ENCODE measurements at places on chromosomes 13 and 19.
A peak's percentile ranks its signal among the peaks of the same experiment; 100 is the strongest.

DNA sequence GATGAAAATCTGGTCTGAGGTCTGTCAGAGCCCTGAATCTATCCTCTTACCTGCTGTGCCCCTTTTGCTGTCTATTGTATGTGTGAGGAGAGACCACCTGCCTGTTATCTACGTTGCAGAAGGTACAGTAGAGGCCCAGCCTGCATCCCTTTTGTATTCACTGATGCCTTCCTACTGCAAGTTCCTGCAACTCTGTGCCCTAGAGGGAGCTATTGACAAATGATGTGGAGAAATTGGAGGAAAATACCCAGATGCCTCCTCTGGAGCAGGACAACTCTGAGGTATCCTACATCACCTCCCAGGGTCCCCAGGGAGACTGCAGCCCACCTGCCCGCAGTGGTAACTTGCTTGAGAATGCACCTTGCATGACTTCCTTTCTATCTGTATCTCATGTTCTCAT lies 33.7 kb downstream of the SIAH3 start:
- no peak for DNase-seq

GRCh38 chr19:30116984-30117555 lies 175.0 kb downstream of the URI1 start:
- DNase-seq, result no peak

GRCh38 chr13:49314344-49314882 lies 66.7 kb downstream of the CDADC1 start:
- no peak for DNase-seq

DNA sequence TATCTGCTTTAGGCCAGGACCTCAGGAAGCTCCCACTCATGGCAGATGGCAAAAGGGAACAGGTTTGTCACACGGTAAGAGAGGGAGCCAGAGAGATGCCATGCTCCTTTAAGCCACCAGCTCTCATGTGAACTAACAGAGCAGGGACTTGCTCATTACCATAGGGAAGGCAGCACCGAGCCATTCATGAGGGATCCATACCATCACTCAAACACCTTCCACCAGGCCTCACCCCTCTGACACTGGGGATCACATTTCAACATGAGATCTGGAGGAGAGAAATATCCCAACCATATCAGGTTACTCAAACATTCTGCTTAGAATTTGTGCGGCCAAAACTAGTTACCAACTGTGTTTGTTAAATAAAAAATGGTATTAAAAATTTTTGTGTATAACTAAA lies 427.0 kb downstream of the UQCRFS1 start:
- no peak for DNase-seq

GRCh38 chr13:76293751-76294150 lies 592.5 kb downstream of the KCTD12 start:
- no peak for DNase-seq

- DNase-seq, result no peak
Measured at GRCh38 chr19:6272411-6272791, 7.4 kb downstream of the MLLT1 start.

DNA sequence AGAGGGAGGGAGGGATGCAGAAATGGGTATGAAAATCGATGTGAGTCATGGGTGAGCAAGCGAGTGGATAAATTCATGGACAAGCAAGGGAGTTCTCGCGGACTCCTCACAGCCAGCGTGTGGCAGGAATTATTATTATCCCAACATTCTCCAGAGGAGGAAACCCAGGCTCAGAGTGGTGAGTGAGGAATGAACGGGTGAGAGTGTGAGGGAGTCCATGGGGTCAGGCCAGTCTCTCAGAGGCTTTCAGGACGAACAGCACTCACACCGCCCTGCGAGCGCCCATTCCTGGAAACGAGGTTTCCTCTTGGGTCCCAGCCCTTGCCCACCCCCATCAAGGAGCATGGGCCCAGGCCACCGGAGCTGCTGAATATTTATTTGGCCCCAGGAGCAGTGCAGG lies 6.3 kb upstream of the DNAAF3 start:
- no peak for DNase-seq

DNA sequence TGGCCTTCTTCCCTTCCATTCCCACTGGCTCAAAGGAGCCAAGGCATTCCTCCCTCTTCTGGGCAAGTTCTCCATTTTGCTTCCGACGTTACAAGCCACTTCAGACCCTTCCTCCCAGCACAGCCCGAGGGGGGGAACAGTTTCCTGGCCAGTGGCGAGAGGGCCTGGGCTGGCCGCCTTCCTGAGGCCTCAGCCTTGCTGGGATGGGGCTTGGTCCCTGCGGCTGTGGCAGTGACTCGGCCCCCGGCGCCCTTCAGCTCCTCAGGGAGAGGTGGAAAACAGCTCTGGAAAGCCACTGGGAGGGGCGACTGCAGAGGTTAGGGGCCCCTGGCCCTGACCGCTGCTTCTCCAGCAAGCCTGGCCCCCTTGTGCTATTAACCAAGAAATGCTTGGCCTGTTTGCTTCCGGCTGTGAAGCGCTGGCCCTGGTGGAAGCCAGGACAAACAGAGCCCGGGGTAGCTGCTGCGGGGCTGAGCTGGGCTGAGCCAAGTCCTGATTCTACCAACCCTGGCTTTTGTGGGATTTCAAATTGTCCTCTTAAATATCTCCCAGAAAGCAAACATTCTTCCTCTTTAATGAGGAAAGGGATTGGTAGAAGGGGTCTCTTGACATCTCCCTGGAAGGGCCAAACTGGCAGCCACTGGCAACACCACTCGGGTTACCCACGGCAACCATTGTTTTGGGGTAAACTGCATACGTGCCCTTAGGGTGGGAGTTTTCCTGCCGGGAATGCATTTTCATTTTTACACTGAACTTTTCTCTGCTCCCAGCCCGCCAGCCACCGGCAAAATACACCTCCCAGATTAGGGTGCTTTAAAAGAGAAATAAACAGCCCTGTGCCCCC lies 38.7 kb downstream of the C13orf46 start:
- no peak for DNase-seq

DNA sequence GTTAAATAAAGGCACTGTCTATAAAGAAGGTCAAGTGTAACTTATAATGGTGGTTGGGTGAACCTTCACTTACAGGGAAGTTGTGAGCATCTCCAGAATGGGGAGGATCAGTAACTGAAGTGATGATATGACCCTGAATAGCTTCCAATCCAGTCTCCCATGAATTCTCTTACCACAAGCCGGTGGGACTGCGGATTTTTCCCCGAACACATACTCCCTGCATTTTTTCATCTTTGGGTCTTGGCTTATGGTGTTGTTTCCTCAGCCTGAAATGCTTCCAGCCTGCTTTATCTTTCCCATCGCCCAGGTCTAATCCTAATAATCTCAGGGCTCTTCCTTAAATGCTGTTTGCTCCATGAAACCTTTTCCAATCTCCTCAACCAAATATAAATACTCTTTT lies 2.0 kb upstream of the CSNK1A1L start:
- DNase-seq, result no peak

DNA sequence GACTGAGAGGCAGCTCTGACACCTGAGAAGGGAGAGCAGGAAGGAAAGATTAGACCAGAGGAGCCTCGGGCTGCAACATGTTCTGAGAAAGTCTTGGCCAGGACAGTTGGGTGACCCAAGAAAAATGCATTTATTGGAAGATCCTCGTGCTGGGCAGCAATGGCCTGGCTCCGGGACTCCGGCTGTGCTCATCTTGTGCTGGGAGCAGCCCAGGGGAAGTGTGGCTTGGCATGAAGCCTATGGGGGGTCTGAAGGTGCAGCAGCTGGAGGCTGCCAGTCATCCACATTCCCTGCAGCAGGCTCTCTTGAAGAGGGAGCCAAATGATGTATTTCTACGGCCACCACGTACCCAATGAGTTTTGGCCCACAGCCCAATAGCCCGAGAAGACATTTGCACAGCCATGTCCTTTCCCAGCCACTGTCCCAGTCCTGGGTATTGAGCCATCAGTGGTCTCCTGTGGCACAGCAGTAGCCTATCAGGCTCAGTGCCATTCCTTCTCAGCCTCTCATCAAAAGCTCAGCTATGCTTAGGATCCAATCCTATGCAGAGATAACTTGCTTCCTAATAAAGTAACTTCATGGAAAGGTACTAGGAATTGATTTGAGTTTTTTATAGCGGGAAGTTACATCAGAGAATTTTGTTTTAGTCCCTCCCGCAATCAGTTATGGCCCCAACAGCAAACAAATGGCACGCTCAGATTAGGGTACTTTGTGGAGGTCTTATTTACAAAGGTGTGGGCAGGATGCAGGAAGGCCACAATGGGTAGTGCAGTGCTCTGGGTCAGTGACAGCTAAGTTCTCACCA lies 76.0 kb upstream of the MEDAG start:
- DNase-seq, result no peak

GRCh38 chr19:2668175-2668763 lies 34.2 kb downstream of the GNG7 start:
- no peak for DNase-seq

DNA sequence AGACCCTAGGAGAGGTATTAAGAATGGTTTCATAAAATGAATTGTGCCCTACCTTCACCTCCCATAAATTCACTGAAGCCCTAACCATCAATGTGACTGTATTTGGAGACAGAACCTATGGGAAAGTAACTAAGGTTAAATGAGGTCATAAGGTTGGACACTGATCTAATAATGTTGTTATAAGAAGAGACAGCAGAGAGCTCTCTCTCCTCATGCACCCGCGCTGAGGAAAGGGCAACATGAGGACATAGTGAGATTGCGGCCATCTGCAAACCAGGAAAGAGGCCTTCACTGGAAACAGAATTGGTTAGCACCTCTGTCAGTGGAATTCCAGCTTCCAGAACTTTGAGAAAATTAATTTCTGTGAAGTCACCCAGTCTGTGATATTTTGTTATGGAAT lies 1396.1 kb upstream of the MIR17HG start:
- no peak for DNase-seq

- no peak for DNase-seq
Measured at GRCh38 chr13:76993021-76993420, 1.1 kb downstream of the CLN5 start.

DNA sequence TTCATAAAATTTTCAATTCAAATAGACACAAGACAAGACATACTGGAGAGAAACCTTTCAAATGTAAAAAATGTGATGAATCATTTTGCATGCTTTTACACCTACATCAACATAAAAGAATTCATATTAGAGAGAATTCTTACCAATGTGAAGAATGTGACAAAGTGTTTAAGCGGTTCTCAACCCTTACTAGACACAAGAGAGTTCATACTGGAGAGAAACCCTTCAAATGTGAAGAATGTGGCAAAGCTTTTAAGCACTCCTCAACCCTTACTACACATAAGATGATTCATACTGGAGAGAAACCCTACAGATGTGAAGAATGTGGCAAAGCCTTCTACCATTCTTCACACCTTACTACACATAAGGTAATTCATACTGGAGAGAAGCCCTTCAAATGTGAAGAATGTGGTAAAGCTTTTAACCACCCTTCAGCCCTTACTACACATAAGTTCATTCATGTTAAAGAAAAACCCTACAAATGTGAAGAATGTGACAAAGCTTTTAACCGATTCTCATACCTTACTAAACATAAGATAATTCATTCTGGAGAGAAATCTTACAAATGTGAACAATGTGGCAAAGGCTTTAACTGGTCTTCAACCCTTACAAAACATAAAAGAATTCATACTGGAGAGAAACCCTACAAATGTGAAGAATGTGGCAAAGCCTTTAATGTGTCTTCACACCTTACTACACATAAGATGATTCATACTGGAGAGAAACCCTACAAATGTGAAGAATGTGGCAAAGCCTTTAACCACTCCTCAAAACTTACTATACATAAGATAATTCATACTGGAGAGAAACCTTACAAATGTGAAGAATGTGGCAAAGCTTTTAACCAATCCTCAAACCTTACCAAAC lies 24.6 kb upstream of the ZNF431 start:
- DNase-seq, result no peak

DNA sequence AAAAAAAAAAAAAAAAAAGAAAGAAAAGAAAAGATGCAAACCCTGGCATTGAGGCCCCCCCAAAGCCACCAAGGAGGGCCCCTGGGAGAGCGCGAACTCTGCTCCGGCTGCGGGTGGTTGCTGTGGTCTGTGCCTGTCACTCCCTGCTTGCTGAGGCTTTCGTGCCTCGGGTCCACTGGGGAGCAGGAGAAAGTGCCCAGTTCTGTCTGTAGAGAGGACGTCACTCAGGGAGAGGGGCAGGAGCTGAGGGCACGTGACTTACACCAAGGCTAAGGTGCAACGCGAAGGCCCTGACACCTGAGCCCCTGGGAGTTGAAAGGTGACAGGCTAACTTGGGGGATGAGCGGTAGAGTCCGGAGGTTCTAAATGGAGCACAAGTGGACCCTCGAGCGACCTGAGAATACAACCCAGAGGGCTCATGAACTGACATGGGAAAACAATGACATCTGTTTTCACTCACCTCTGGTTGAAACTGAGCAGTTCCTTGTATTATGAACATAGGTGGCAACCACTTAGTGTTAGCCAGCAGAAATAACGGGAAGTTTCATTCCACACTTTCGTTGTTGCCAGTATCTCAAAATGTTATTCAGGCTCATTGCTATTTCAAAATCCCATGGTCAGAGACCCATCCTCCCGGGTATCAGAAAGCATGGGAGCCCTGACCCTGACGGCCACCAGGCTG lies 69.2 kb upstream of the TM9SF2 start:
- peak; percentile 46 for DNase-seq

DNA sequence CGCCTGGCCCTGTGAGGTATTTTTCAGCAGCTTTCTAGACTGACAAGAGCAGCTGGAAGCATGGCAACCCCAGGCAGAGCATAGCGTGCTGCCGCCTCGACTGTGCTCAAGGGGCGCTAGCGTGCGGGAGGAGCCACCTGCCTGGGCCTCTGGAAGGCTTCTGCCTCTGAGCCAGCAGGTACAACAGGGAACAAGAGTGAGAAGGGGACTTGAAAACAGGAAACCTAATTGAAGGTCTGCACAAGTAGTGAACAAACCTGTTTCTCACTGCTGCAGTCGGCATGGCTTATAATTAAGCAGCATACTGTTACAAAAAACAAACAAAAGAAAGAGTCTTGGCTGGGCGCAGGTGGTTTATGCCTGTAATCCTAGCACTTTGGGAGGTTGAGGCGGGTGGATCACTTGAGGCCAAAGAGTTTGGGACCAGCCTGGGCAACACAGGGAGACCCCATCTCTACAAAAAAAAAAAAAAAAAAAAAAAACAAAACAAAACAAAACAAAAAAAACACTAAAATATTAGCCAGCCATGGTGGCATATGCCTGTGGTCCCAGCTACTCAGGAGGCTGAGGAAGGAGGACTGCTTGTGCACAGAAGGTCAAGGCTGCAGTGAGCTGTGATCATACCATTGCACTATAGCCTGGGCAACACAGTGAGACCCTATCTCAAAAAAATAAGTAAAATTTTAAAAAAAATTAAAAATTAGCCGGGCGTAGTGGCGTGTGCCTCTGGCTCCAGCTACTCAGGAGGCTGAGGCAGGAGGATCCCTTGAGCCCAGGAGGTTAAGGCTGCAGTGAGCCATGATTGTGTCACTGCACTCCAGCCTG lies 12.6 kb upstream of the GARRE1 start:
- DNase-seq, result peak; percentile 43
